ENCODE measurements at places on chromosomes 2 and 18.

GRCh38 chr2:21944536-21944935 is 820.8 kb downstream of the TDRD15 start:
- no peak for DNase-seq

DNA sequence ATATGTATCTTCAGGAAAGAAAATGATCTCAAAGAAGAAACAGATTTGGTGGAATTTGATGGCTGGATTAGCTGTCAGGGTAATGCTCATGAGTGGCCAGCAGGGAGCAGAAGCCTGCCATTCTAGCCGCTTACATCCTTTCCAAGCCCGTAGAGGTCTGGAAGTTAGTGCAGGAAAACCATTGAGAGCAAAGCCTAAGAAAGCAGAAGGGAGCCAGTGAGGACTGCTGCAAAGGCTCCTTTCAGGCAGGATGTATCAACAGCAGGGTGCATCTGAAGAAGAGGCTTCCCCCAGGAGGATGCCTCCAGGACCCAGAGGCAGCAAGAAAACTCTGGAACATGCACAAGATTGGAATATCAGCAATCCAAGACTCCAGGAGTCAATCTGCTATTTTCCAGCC is 22.9 kb upstream of the LBH start:
- peak; percentile 69 for DNase-seq

DNA sequence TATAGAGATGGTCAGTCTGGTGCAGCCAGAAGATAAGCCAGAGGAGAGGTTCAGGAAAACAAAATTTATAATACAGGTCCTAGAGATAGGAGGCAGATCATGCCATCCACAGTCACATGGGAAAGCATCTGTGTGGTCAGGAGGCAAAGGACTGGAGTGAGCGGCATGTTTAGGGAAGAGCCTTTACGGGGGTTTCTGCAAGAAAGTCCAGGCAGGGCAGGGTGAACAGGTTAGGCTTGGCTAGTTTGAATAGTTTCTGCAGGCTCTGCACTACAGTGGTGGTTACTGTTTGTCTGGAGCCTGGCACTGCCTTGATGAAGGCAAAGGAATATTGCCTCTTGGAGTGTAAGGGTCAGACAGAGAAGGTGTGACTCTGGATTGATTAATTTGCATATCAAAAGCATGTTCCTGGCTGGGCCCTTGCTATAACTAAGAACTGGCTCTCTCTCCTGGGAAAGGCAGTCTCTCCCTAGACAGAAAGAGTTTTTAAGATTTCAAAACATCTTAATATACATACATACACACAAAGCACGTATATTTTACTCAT is 1034.7 kb upstream of the CHAC2 start:
- DNase-seq: no peak

- no peak for DNase-seq
Measured at GRCh38 chr2:88660622-88661021, 30.9 kb upstream of the RPIA start.

- no peak for DNase-seq
Measured at GRCh38 chr2:189002079-189002478, 27.9 kb downstream of the COL3A1 start.

DNA sequence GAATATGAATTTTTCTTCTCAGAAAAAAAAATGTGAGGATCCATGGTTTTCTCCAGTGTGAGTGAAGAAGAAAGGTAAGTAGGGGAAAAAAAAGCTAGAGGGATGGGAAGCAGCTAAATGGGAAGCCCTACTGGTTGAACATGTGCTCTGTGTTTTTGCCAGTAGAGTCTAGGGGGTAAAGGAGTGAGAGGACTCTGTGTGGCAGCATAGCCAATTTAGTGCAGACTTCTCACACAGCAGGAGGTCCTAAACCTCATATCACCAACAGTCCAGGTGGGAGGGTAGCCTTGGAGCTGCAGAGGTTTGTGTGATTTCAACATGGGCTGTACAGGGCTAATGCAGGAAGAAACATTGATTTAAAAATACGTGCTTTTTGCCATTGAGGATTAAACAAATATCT is 334.5 kb upstream of the SPHKAP start:
- DNase-seq: no peak

- no peak for DNase-seq
Measured at GRCh38 chr2:146661473-146662096, 1183.2 kb upstream of the ACVR2A start.

GRCh38 chr18:40250236-40250635 is 1704.8 kb upstream of the PIK3C3 start:
- no peak for DNase-seq

GRCh38 chr2:229980431-229981184 is 58.3 kb downstream of the FBXO36 start:
- DNase-seq: peak; percentile 16

GRCh38 chr2:98394595-98395153 is 48.4 kb downstream of the CNGA3 start:
- no peak for DNase-seq

- no peak for DNase-seq
Measured at GRCh38 chr2:36337354-36337753, 18.2 kb upstream of the CRIM1 start.

- DNase-seq: no peak
Measured at GRCh38 chr2:45809205-45809604, 157.7 kb downstream of the PRKCE start.
